ENCODE measurements at places on chromosomes 6 and 20. TPM values are rescaled to one million over a fixed set of nuclear protein-coding genes. Genes with fewer than 3 reads are reported as not detected.

The DPPA5 gene
- not detected for total RNA-seq

The ZNF184 gene
- total RNA-seq: 6.3 TPM

The LY6G6F gene
- not detected for total RNA-seq

GRCh38 chr6:81896525-81897503 lies 144.3 kb upstream of the TENT5A start:
- H3K4me3 ChIP-seq: no peak overlapping the region
- H3K27me3 ChIP-seq: no peaks in the 10 kb centered on the region
- DNase-seq: no peak

The VWA7 gene
- 1.3 TPM for total RNA-seq

DNA sequence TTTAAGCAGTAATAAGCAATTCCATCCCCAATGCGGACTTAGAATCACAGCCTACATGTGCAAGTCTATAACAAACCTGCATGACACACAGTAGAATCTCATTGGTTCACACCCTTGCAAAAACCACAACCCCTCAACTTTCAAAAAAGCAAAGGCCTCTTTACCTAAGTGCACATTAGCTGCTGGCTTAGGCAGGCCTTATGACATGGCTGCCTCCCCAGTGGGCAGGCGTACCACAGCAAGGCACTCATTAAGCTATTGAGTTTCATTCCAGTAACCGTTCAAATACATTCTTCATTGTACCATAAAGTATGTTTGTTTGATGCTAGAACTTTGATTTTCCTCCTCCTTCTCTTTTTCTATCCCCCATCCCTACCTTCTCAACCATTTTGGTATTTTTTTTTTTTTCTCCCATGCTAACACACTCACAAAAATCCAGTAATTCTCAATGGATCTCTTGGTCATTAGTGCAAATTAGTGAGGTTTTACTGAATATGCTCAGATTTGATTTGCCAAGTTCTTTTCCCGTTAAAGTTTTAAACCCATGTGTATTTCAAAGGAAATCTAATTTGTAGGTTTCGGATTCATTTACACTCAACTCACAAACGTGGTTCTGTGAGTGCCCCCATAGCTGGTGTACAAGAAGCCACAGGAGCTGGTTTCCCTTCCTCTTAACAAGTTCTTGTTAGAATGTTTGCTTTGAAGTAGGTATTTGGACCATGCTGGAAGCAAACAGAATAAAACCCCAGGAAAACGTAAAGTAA lies 460.4 kb upstream of the RUNX2 start:
- H3K27me3 ChIP-seq: no peaks in the 10 kb centered on the region
- H3K27ac ChIP-seq: no peak overlapping the region
- no peak for DNase-seq
- H3K4me3 ChIP-seq: no peak overlapping the region
- no peaks in the 10 kb centered on the region for H3K4me1 ChIP-seq
- no peaks in the 10 kb centered on the region for H3K36me3 ChIP-seq

The TRIM10 gene
- total RNA-seq: 0.83 TPM

GRCh38 chr6:968791-969190 lies 275.9 kb upstream of the EXOC2 start:
- H3K4me1 ChIP-seq: no peaks in the 10 kb centered on the region
- no peak overlapping the region for H3K27ac ChIP-seq
- H3K36me3 ChIP-seq: no peaks in the 10 kb centered on the region
- H3K27me3 ChIP-seq: peaks cover 6% of the 10 kb centered on the region
- H3K4me3 ChIP-seq: no peak overlapping the region

- DNase-seq: no peak
- H3K36me3 ChIP-seq: no peaks in the 10 kb centered on the region
- no peaks in the 10 kb centered on the region for H3K4me1 ChIP-seq
- H3K27ac ChIP-seq: no peak overlapping the region
Observed at GRCh38 chr6:160730911-160731310, 28.9 kb downstream of the PLG start.

The ZNF165 gene
- 2.4 TPM for total RNA-seq

- peak overlapping the region; percentile 85 for H3K27ac ChIP-seq
- H3K4me1 ChIP-seq: peaks cover 16% of the 10 kb centered on the region
- no peak for DNase-seq
- H3K27me3 ChIP-seq: no peaks in the 10 kb centered on the region
- no peaks in the 10 kb centered on the region for H3K36me3 ChIP-seq
Observed at GRCh38 chr6:144215402-144215931, 65.2 kb downstream of the STX11 start.

DNA sequence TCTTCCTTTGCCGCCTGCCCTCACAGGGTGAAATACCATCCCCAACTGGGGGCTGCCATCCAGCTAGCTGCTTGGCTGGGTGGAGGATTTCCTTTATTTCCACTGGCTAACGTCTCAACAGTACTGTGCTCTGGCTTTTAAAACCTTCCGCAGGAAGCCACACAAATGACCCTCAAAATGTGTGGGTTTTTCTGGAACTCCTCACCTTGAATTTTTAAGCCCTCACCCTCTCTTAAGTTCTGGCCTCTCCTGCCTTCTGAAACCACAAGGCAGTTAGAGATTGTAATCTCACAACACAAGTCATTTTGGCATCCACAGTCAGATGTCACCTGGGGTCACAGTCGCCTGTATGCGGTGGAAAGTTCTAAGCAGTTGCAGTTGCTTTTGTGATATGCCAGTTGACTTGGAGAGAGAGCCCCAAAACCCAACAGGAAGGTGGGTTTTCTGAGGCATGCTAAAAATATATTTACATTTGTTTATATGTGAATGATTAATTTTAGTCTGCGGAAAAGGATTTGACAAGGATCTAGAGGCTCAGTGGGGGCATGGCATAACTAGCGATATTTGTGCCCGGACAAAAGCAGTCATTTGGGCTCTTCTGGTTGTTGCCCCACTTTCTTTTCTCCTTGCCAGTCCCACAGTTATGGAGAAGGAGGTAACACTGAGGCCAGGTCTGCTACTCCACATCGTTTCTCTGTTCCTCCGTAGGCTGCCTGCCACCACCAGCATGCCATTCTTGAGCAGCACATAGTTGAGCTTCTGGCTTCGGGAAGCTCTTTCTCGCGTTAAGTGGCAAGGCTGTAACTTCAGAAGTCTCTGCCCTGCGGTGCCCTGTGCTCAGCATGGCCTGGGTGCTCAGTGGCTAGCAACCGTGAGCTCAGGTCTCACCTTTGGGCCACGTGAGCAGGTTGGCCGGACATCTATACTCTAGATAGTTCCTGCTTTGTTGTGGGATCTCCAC lies 335.3 kb downstream of the CD83 start:
- H3K4me3 ChIP-seq: no peak overlapping the region
- no peak overlapping the region for H3K27ac ChIP-seq
- H3K4me1 ChIP-seq: peaks cover 31% of the 10 kb centered on the region
- H3K36me3 ChIP-seq: no peaks in the 10 kb centered on the region
- DNase-seq: no peak
- no peaks in the 10 kb centered on the region for H3K27me3 ChIP-seq

DNA sequence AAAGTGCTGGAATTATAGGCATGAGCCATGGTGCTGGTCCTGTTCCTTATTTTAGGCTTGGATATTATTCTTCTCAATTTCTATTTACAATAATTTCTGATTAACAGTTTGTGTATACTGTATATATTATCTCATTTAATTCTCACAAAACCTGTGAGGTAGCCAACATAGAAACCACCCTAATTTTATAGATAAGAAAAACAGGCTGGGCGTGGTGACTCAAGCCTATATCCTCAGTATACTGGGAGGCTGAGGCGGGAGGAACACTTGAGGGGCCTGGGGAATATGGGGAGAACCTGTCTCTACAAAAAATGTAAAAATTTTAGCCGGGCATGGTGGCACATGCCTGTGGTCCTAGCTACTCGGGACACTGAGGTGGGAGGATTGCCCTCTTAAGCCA lies 3.8 kb upstream of the AFG1L start:
- no peak for DNase-seq
- H3K27ac ChIP-seq: no peak overlapping the region
- H3K36me3 ChIP-seq: no peaks in the 10 kb centered on the region

The PSMB9 gene
- 18.9 TPM for total RNA-seq

The C6orf141 gene
- total RNA-seq: 8.7 TPM

The SLC22A2 gene
- total RNA-seq: not detected

The FAM83B gene
- total RNA-seq: 119 TPM

The LRFN2 gene
- total RNA-seq: not detected

- H3K4me3 ChIP-seq: peak overlapping the region; percentile 90
- H3K27ac ChIP-seq: peak overlapping the region; percentile 51
- no peak for DNase-seq
- H3K36me3 ChIP-seq: peaks cover 26% of the 10 kb centered on the region
- H3K4me1 ChIP-seq: peaks cover 39% of the 10 kb centered on the region
- no peaks in the 10 kb centered on the region for H3K27me3 ChIP-seq
Observed at GRCh38 chr20:63273059-63273579, 506 bp downstream of the ARFGAP1 start.

DNA sequence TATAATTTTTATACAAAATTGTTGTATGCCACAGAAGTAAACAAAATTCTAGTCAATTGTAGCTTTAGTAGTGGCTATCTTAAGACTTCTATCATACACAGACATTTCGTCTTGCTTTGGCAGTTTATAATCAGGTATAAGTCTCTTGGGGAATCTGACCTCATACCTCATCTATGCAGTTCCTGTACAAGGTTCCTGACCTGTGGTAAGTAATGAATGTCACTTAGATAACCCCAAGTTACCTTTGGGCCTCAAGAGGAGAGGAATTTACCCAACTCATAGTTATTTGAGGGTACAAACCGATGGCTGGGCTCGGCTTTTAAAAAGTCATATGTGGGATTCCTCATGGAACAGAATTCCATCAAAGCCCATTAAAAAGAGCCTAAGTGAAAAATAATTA lies 58.8 kb upstream of the UNC93A start:
- H3K4me3 ChIP-seq: no peak overlapping the region
- no peaks in the 10 kb centered on the region for H3K4me1 ChIP-seq
- H3K27ac ChIP-seq: no peak overlapping the region
- no peaks in the 10 kb centered on the region for H3K36me3 ChIP-seq

DNA sequence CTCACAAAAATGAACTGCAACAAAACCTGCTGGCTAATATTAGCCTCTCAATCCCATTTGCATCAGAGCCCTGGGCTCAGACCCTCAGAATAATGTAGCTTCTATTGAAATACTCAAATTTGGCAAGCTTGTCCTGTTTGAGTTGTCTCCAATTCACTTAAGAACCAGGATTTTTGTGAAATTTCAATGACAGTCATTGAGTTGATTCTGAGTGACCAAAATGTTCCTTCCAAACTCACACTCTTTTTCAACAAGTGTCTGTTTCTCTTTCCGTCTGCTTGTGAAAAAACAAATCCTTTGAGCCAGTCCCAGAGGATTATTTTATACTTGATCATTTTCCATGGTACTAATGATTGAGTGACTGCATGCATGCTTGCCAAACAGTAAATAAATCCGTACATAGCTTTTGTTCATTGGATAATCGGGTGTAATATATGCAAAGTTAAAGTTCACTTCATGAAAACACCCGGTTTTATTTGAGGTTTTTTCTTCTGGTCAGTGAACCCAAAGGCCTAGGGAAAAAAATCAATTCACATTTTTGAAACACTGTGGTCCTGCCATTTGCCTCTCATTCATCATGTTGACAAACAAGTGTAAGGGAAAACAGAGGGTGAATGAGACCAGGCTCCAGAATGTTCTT lies 16.4 kb upstream of the SLC22A2 start:
- no peaks in the 10 kb centered on the region for H3K4me1 ChIP-seq
- no peak overlapping the region for H3K4me3 ChIP-seq
- no peak for DNase-seq
- H3K36me3 ChIP-seq: no peaks in the 10 kb centered on the region
- H3K27me3 ChIP-seq: no peaks in the 10 kb centered on the region

GRCh38 chr6:139161169-139161568 lies 26.3 kb downstream of the HECA start:
- H3K4me3 ChIP-seq: no peak overlapping the region
- H3K27ac ChIP-seq: no peak overlapping the region
- H3K27me3 ChIP-seq: no peaks in the 10 kb centered on the region
- no peak for DNase-seq

DNA sequence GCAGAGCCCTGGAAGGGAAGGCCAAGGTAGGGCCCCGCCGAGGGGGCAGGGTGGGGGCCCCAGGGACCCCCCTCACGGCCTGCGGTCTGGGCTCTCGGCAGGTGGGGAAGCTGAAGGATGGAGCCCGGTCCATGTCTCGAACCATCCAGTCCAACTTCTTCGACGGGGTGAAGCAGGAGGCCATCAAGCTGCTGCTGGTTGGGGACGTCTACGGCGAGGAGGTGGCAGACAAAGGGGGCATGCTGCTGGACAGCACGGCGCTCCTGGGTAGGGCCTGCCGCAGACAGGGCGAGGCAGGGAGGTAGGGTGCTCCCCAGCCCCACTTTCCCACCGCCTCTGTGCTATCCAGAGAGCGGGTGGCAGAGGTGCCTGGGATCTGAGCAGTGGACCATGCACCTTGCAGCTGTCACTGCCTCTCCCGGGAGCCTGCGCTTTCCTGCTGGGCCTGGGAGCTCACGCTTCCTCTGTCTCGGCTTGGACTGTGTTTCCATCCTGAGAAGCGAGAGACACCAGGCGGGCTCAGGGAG lies 83.1 kb downstream of the SYNJ2 start:
- peaks cover 31% of the 10 kb centered on the region for H3K36me3 ChIP-seq
- DNase-seq: no peak
- peaks cover 29% of the 10 kb centered on the region for H3K4me1 ChIP-seq
- no peak overlapping the region for H3K27ac ChIP-seq
- H3K4me3 ChIP-seq: no peak overlapping the region

DNA sequence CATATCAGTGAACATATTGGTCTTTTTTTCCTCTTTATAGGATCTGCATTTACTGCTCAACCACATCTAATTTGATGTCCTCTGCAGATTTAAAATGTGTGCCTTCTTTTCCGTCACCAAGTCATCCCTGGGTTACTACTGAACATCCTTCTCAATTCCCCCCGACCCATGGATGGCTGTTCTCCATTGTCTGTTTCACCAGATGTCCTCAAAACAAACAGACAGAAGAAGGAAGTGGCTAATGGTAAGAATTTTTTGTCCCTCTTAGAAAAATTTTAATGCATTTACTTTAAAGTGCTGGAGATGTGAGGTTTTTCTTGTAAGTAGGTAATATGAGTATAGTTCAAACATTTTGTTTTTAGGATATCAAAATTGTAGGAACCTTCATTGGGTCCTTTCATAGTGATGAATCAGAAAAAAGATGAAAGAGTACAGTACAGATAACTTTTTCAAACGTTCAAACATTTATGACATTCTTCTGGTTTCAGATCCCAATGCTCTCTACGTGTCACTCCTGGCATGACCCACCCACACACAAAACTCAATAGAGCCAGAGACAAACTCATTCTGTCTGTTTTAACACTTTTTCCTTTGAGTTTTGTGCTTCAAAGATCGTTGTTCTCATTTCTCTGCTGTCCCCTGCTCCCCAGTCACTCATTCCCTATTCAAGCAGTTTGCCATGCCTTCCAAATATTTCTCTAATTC lies 276.4 kb downstream of the PRL start:
- H3K27me3 ChIP-seq: no peaks in the 10 kb centered on the region
- no peak overlapping the region for H3K4me3 ChIP-seq
- no peaks in the 10 kb centered on the region for H3K36me3 ChIP-seq

DNA sequence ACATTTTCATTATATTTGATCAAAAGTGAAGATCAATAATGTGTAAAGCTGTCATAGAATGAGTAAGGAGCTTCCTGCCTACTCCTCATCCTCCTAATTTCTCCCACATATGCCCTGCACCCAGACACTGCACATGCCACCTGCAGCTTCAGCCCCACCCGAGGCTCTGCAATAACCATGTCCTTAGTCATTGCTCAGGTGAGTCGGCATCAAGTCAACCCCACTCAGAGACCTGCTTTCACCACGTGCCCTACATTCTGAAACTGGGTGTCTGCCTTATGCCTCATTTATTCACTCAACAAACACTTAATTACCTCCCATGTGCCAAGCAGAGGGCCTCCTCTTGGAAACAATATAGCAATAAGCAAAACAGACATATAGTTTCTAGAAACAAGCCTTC lies 15.4 kb upstream of the TNFAIP3 start:
- peaks cover 13% of the 10 kb centered on the region for H3K4me1 ChIP-seq
- no peak overlapping the region for H3K4me3 ChIP-seq
- no peaks in the 10 kb centered on the region for H3K36me3 ChIP-seq
- no peak for DNase-seq
- no peak overlapping the region for H3K27ac ChIP-seq
- no peaks in the 10 kb centered on the region for H3K27me3 ChIP-seq

Data from suprapubic skin (tissue), 4 donors.